ENCODE measurements at places on chromosomes 2 and 18.

- H3K27ac ChIP-seq = no peak overlapping the region
- H3K4me3 ChIP-seq = no peak overlapping the region
- DNase-seq = no peak
- H3K27me3 ChIP-seq = no peaks in the 10 kb centered on the region
- no peaks in the 10 kb centered on the region for H3K36me3 ChIP-seq
- no peaks in the 10 kb centered on the region for H3K4me1 ChIP-seq
Observed at GRCh38 chr2:26982102-26982742, 11.8 kb downstream of the MAPRE3 start.

- H3K4me1 ChIP-seq = no peaks in the 10 kb centered on the region
- H3K27me3 ChIP-seq = no peaks in the 10 kb centered on the region
- H3K4me3 ChIP-seq = no peak overlapping the region
Observed at GRCh38 chr2:33230842-33231241, 245.6 kb upstream of the RASGRP3 start.

DNA sequence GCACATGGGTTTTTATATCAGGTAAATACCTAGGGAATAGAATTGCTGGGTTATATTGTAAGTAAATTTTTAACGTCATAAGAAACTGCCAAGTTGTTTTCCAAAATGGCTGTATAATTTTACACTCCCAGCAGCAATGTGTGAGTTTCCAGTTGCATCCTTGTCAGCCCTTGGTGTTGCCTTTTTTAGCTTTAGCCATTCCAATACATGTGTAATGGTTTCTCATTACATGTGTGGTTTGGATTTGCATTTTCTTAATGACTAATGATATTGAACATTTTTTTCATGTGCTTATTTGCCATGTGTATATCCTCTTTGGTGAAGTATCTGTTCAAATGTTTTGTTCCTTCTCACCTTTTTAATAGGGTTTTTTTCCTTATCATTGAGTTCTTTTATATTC lies 70.8 kb downstream of the ABI2 start:
- DNase-seq = no peak
- H3K27ac ChIP-seq = no peak overlapping the region
- H3K4me3 ChIP-seq = no peak overlapping the region
- no peaks in the 10 kb centered on the region for H3K4me1 ChIP-seq
- no peaks in the 10 kb centered on the region for H3K27me3 ChIP-seq

DNA sequence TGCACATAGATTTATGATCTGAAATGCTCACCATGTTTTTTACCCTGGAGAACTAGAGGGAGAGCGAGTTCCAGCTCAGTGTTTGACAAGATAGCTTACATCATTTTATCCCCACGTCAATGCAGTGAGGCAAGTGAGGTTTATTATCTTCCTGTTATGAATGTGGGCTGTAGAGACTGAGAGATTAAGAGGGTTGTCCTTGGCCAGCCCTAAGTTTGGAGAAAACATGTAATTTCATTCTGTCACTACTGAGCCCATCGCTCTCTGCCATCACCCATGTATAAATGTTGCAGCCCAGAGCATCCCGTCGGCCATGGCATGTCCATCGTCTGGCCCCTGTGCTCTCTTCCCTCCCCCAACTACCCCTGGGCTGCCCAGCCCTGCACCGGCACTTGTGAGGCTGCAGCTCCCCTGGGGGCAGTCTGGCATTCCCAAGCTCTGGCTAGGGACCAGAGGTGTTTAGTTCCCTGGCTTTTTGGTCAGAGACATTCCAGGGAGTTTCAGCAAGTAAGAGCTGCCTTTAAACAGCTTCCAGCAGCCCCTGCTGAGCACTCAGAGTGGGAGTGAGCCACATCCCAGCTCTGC lies 136.7 kb downstream of the ANTXR1 start:
- no peaks in the 10 kb centered on the region for H3K36me3 ChIP-seq
- no peak for DNase-seq
- no peak overlapping the region for H3K27ac ChIP-seq
- no peaks in the 10 kb centered on the region for H3K27me3 ChIP-seq

DNA sequence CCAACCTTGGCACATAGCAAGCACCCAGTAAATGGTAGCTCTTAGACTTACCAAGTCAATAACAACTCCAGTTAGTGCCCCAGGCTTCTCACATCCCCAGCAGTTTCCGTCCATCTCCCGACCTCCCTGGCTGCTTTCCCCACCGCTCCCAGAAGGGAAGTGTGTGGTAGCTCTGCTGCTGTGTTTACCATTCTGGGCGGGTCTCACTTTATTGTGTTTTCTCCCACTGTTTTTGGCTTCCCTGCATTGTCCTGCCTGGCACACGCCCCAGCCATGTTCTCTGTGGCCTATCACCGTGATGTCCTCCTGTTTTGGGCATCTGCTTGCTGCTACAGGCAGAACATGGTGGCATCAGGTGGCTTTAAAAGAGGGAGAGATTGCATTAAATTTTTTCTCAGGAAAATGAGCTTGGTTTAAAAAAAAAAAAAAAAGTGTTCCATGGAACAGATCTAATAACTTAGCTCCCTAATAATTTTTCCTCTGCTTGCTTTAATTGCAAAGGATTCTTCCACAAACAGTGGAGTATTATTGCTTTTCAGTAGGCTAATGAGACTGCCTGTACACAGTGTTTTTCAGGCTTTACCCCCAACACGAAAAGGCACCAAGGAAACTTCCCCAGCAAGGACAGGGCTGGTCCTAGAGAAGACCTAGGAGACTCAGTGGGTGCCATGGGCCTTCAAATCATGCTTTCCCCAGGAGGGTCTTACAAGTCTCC lies 8.0 kb upstream of the COX7A2L start:
- no peak overlapping the region for H3K27ac ChIP-seq
- H3K4me1 ChIP-seq = no peaks in the 10 kb centered on the region
- H3K36me3 ChIP-seq = no peaks in the 10 kb centered on the region
- no peak overlapping the region for H3K4me3 ChIP-seq
- no peaks in the 10 kb centered on the region for H3K27me3 ChIP-seq
- no peak for DNase-seq

- H3K36me3 ChIP-seq = no peaks in the 10 kb centered on the region
- peaks cover 16% of the 10 kb centered on the region for H3K4me1 ChIP-seq
- peaks cover 39% of the 10 kb centered on the region for H3K27me3 ChIP-seq
- DNase-seq = no peak
- no peak overlapping the region for H3K4me3 ChIP-seq
Observed at GRCh38 chr2:176193048-176193447, 4.6 kb downstream of the HOXD1 start.

DNA sequence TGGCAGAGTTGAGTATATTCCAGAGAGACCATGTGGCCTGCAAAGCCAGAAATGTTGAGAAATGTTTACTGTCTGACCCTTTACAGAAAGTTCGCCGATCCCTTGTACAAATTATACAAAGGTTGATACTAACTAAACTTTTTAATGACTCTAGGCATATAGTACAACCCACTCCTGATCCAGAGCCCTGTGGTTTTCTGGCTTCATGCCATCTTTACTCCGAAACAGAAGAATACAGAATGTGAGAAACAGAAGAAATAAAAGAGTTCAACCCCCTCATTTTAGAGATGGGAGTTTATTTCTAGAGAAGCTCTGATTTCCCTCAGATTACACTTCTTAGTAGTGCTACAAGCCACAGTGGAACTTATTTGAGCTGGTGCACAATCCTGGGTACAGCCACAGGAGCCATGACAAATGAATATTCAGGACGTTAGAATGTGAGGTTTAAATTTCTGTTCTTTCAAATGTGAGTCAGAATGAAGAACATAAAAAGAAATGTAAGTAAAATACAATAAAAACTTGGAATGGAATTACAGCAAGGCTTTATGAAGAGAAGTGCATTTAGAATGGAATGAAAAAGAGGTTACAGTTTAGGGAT lies 38.0 kb upstream of the SMCHD1 start:
- no peak for DNase-seq
- no peaks in the 10 kb centered on the region for H3K27me3 ChIP-seq
- no peak overlapping the region for H3K27ac ChIP-seq
- H3K4me1 ChIP-seq = no peaks in the 10 kb centered on the region
- H3K4me3 ChIP-seq = no peak overlapping the region

DNA sequence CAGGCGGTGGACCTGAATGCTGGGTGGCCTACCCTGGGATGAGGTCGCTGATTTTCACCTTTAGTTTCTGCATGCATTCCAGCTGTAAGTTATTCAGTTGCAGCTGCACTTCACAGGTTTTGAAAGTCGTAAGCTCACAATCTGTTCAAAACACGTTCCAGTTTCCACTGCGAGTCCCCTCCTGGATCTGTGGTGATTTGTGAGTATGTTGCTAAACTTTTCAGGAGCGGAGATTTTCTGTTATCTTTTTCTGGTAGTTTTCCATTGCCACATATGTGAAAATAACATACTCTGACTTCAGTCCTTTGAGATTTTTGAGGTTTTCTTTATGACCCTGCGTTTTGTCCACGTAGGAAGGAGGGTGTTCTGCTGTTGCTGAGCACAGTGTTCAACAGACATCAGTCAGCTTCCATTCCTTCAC lies 102.1 kb downstream of the SNTG2 start:
- H3K27me3 ChIP-seq = no peaks in the 10 kb centered on the region
- DNase-seq = no peak
- H3K36me3 ChIP-seq = no peaks in the 10 kb centered on the region
- H3K4me3 ChIP-seq = no peak overlapping the region
- no peaks in the 10 kb centered on the region for H3K4me1 ChIP-seq

GRCh38 chr18:21490748-21491147 lies 109.8 kb downstream of the ESCO1 start:
- H3K27ac ChIP-seq = no peak overlapping the region
- H3K27me3 ChIP-seq = peaks cover 5% of the 10 kb centered on the region
- H3K4me3 ChIP-seq = no peak overlapping the region
- H3K36me3 ChIP-seq = no peaks in the 10 kb centered on the region

DNA sequence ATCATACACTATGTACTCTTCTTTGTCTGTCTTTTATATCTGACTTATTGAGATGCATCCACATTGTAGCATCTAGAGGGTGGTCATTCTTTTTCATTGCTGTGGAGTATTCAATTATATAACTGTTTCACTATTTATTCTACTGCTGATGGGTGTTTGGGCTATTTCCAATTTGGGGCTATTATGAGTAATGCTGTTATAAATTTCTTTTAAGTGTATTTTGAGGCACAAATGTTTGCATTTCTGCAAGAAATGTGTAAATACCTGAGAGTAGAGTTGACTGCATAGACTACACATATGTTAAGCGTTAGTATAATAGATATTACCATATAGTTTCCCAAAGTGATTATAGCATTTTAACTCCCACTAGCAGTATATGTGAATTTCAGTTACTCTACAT lies 26.9 kb upstream of the PPP1R1C start:
- peaks cover 10% of the 10 kb centered on the region for H3K27me3 ChIP-seq
- H3K36me3 ChIP-seq = no peaks in the 10 kb centered on the region
- no peak overlapping the region for H3K27ac ChIP-seq
- peaks cover 8% of the 10 kb centered on the region for H3K4me1 ChIP-seq

GRCh38 chr2:225334514-225334913 lies 65.0 kb upstream of the NYAP2 start:
- no peaks in the 10 kb centered on the region for H3K36me3 ChIP-seq
- no peak for DNase-seq
- H3K27ac ChIP-seq = no peak overlapping the region
- H3K4me3 ChIP-seq = no peak overlapping the region
- no peaks in the 10 kb centered on the region for H3K27me3 ChIP-seq

DNA sequence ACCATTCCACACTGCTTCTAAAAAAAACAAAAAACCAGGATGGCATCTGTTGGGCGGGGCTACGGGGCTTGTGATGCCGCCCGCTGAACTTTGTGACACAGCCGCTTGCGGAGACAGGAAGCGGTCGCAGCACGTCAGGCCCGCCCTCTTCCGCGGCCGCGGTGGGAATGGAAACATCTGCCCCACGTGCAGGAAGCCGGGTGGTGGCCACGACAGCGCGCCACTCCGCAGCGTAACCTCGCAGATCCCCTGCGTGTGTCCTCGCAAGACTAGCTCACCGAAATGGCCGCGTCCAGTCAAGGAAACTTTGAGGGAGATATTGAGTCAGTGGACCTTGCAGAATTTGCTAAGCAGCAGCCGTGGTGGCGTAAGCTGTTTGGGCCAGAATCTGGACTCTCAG lies 168.5 kb downstream of the SUCLG1 start:
- no peak overlapping the region for H3K27ac ChIP-seq
- DNase-seq = peak; percentile 9
- H3K4me1 ChIP-seq = no peaks in the 10 kb centered on the region
- H3K36me3 ChIP-seq = no peaks in the 10 kb centered on the region

DNA sequence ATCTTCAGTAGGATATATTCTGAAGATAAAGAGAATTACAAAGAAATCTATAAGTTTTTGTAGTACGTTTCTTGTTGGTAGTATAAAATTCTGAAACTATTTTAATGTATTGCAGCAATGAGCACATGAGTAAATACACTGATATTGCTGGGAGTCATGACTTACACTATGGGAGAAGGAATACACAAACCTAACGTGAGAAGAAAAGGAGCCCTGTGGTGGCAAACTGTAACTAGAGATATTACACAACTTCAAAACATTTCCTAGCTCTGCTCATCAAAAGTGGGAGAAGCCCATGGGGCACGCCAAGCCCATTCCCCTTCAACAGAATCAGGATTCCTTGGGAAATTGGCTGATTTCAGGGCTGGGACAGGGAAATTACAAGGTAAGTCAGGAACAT lies 20.5 kb downstream of the SPIRE1 start:
- H3K4me3 ChIP-seq = no peak overlapping the region
- no peaks in the 10 kb centered on the region for H3K4me1 ChIP-seq
- no peak for DNase-seq

DNA sequence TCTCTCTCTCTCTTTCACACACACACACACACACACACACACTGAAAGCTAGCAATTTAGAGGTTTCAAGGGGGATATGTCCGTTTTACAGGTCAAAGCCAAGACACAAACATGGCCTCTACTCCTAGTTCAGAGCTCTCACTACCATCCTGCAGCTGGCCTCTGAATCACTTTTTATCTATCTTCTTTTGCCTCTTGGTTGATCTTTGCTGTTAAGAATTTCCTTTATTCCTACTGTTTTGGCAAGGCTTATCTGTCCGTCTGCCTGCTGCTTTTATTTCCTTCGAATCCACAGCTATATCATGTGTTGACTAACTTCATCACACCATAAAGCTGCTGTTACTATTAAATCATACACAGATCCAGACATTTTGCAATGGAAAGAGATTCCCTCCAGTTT lies 543.0 kb downstream of the PLCL1 start:
- no peak for DNase-seq
- H3K4me1 ChIP-seq = no peaks in the 10 kb centered on the region
- H3K4me3 ChIP-seq = no peak overlapping the region
- no peaks in the 10 kb centered on the region for H3K36me3 ChIP-seq

GRCh38 chr18:68275616-68276015 lies 439.3 kb downstream of the TMX3 start:
- H3K36me3 ChIP-seq = no peaks in the 10 kb centered on the region
- no peak overlapping the region for H3K4me3 ChIP-seq
- no peaks in the 10 kb centered on the region for H3K4me1 ChIP-seq
- no peak overlapping the region for H3K27ac ChIP-seq
- no peak for DNase-seq

DNA sequence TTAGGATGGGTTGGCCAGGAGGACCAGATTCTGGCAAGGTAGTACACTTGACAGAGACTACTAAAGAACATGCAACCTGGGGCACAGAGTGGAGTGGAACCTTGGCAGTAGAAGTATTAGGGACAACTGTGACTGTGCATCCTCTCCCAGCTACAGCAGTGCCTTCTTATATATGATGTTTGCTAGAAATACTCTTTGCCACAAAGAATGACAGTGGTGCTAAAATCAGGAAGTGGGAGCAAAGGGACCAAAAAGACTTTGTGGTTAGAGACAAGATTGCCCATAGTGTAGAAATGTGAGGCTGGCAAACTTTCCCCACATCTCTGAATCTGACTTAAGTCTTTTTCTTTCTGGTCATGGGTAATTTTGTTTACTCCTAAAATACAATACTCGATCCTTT lies 9.4 kb upstream of the SLC38A11 start:
- no peaks in the 10 kb centered on the region for H3K27me3 ChIP-seq
- no peaks in the 10 kb centered on the region for H3K4me1 ChIP-seq
- no peak overlapping the region for H3K4me3 ChIP-seq
- no peak overlapping the region for H3K27ac ChIP-seq
- no peaks in the 10 kb centered on the region for H3K36me3 ChIP-seq
- no peak for DNase-seq
